CD4-positive, alpha-beta T cell treated with Interleukin-15 for 1 hour (primary cell): ENCODE measurements at places on chromosomes 5 and 9.

- peak; percentile 96 for DNase-seq
Observed at GRCh38 chr5:178153530-178154340, at the start of gene NHP2. NHP2 (minus strand) TSS chr5:178153885; CDS start chr5:178153817, 68 bp downstream.

DNA sequence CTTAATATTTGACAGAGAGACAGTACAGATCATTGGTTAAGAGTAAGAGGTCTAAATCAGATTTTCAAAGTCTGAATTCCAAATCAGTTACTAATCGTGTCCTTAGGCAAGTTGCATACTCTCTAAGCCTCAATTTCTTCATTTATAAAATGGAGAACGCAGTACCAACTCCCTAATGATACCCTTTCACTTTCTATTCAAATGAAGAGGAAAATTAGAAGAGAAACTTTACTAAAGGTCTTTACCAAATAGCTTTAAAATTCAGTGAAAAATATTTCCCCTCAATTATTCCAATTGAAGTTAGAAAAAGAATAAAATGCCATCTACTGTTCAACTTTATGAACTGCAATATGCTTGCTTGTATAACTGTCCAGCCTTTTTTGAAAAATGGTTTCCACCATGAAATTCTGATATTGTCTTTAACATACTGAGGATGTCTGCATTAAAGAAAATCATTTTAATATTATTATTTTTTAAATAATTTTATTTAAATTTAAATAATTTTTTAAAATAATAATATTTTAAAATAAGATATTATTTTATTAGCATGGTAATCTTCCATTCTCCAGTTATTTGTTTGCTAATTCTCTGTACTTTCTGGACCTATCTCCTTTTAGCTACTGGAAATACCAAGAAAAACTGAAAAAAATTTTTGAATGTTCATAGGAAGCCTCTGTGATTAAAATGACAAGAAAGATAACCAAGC, 36.0 kb downstream of the POC5 start:
- DNase-seq = no peak

DNA sequence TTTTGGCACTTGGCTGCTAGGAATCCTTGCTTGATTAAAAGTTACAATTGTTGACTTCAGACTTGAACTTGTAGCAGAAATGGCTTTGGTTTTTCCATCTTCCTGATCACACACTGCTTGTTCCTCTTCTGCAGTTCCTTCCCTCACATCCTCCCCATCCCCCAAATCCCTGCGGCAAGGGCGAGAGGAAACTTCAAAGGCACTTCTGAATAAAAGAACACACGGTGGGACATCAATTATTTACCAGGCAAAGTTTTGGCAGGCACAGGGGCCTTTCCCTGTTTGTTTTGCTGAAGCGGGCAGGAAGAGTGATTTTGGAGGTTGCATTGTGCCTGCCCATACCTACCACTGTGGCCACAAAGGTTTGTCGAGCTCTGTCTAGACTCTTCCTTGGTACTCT, 260.9 kb downstream of the KIF4B start:
- no peak for DNase-seq

GRCh38 chr5:111776913-111777781, 20.2 kb upstream of the NREP start:
- no peak for DNase-seq

GRCh38 chr5:169142264-169142970, 158.5 kb downstream of the SLIT3 start:
- no peak for DNase-seq

GRCh38 chr9:135249711-135250110, 162.2 kb downstream of the OLFM1 start:
- no peak for DNase-seq

GRCh38 chr5:126926187-126926586, 104.2 kb downstream of the MARCHF3 start:
- DNase-seq = no peak

GRCh38 chr5:180472269-180472668, 21.9 kb upstream of the CNOT6 start:
- DNase-seq = no peak

DNA sequence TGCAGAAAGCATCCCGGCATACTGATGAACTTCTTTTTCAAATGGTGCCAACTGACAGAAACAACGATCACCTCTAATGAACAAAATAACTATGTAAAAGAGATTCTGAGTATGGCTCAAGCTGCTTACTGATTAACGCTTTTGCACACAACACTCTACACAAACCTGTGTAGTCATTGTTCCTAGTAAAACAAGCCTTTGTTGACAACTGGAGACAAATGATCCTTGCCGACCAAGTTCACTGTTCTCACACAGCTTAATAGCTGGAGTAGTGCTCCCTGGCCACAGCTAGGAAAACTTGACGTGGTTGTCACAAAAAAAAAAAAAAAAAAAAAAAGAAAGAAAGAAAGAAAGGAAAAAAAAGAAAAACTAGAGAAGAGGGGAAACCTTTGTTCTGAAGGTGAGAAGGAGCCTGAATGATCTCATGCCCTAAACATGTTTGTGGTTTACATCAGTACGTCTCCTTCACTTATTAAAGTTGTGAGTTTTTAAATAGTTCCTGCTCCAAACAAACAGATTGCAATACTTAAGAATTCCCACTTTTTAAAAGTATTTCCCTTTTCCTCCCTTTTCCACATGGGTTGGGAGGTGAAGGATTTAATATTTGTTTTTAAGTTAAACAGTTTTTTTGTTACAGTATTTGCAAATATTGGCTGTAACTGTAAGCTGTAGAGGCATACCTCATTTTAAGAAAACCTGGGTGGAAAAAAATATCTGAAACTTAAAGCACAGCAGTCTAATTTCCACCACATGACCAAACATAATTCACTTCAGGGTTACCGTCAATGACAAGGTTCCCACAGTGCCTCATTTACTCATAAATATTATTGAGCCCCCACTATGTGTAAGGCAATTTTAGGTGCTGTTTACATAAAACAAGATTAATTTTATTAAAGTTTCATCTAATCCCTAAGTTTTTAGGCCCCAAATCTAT, 63.7 kb downstream of the GLIS3 start:
- no peak for DNase-seq

- no peak for DNase-seq
Observed at GRCh38 chr9:78963911-78964310, 607.9 kb upstream of the TLE4 start.

DNA sequence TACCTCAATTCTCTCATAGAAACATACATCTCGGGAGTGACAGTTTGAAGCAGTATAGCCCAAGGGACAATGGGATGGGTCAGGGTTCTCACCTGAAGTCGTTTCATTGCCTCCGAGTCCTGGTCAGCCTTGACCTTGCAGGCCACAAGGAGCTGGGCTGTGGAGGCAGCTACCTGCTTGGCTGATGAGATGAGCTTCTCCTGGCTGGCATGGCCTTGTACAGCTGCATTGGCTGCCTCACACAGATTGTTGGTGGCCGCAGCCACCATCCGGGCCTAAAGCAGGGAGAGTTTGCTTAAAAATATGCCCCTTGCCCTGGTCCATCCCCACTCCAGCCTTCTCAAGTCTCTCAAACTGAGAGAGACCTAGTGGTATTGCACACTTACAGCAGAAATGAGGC, 8.5 kb upstream of the TPM2 start:
- no peak for DNase-seq

GRCh38 chr9:10661376-10661775, 48.6 kb upstream of the PTPRD start:
- no peak for DNase-seq

GRCh38 chr9:91207729-91208418, 153.8 kb downstream of the AUH start:
- no peak for DNase-seq

DNA sequence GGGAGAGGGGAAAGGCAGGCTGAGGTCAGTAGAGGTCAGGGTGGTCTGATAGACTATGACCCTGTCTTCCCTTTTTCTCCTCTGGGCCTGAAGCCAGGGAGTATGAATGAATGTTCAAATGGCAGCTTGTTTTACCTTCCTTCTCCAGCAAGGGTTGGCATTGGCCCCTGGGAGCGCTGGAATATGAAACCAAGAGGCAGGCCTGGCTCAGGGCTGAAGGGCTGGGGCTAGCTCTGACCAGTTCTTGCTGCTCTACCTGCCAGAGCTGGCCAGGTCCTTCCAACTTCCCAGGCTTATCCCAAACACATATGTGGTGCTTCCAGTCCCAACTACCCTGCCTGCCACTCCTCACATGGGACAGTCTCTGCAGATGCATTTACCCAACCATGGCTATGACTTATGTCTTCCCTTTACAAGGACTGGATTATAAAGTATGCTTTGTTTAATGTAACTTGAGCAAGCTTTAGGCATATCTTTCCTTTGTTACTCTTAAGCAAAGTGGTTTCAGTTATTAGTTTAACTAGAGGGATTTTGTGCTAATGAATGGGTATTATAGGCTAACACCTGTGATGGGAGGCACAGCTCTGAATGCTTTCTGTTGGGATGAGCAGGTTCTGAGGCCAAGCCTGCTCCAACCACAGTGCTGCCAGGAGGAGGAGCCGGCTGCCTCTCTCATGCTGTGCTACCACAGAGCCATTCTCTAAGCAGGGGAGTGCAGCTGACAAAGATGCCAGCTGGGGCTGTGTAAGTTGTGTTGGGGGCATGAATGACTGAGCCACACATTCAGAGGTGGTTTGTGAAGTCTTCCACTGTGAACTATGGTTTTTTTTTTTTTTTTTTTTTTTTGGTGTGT, 6.1 kb downstream of the CCNI2 start:
- no peak for DNase-seq

DNA sequence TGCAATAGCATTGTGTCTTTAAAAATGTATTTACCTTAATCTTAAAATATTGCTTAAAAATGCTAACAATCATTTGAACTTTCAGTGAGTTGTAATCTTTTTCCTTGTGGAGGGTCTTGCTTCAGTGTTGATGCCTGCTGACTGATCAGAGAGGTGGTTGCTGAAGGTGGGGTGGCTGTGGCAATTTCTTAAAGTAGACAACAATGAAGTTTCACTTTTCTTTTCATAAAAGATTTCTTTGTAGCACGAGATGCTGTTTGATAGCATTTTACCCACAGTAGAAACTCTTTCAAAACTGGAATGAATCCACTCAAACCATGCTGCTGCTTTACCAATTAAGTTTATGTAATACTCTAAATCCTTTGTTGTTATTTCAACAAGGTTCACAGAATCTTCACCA, 50.8 kb downstream of the NR3C1 start:
- no peak for DNase-seq

DNA sequence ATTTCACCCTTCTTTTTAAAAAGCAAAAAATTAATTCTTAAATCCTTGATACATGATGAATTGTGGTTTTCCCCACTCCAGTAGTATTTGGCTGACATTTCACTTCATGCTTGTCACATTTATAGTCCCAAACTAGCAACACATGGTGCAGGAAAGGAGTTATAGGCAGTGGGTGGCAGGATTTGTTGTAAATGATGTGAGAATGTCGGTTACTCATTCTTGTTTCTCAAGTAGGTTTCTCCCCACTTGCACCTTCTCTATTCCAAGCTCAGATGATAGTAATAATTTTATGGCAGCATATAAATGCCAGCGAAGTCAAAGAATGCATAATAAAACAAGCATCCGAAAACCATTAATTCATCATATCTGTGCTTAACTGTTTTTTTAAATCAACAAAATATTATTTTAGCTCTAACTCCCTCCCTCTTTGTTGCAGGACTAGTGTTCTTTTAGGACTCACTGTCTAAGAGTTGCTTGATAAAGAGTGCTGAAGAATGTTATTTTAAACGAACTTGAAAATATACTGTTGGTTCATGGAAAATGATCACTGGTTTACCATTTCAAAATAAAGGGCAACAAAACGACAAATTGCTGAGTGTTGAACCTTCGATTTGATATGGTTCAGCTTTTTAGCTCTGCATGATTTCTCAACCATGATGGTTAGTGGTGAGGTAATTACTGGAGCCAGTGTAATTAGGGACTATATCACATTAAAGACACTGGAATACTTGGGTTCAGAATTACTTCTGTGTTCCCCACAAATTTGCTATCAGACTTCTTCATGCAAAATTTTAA, 88.1 kb upstream of the ADAMTSL1 start:
- no peak for DNase-seq

DNA sequence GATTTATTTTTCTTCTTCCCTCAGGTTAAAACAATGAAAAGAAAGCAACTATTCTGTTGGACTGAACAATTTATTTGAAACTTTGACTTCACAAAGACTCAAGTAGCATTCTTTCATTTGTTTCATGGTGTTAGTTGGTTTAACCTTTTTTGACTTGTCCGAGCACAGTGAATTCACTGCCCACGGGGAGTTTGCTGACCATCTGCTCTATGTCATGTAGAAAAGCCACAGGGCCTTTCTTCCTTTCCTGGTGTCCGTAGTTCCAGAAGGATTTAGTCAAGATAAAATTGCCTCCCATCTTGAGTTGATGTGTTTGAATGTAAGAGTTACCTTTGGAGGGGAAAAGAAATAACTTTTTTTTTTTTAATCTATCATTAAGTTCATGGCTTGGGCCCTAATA, 55.1 kb upstream of the ZNF608 start:
- DNase-seq = no peak

- no peak for DNase-seq
Observed at GRCh38 chr5:134086225-134086942, 28.1 kb upstream of the TCF7 start.

GRCh38 chr5:134175921-134176510, 734 bp downstream of the SKP1 start:
- no peak for DNase-seq

GRCh38 chr5:9892696-9893095, 262.5 kb upstream of the TAS2R1 start:
- DNase-seq = no peak

- DNase-seq = no peak
Observed at GRCh38 chr5:170397059-170397458, 7.9 kb upstream of the KCNMB1 start.

GRCh38 chr9:92097997-92098482, 17.2 kb downstream of the SPTLC1 start:
- DNase-seq = peak; percentile 83

- DNase-seq = no peak
Observed at GRCh38 chr9:98846879-98847278, 39.4 kb downstream of the GALNT12 start.

- DNase-seq = no peak
Observed at GRCh38 chr9:76475686-76476085, 16.7 kb downstream of the GCNT1 start.

- no peak for DNase-seq
Observed at GRCh38 chr9:79123415-79123814, 448.4 kb upstream of the TLE4 start.

- DNase-seq = no peak
Observed at GRCh38 chr5:150213530-150213929, 23.7 kb downstream of the SLC6A7 start.

DNA sequence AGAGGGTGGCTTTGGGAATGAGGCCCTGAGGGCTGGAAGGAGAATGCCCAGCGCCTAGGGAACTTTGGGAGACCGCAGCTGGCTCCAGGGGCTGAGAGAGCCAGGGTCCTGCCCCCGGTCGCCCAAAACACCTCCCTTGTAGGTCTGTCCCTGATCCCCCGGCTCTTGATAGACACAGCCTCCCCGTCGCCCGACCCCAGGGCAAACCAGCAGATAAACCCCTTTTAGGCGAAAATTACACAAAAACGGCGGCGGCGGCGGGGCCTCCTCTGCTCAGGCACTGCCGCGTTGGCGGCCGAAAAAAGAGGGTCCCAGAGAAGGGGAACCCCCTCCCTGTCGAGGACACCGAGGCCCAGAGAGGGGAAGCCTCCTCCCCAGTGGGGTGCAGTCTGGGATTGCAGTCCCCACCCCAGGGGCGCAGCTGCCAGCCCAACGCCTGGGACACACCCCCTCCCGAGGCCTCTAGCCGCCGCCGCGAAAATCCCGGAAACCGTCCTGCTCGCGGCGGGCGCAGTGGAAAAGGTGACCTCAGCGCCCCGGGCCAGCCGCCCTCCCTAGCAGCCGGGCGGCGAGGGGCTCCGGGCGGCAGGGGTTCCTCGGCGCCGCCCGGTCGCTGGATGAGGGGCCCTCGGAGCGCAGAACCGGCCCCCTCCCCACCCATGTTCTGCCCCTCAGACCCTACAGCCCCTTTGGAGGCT, 3.1 kb upstream of the BARX1 start:
- DNase-seq = no peak
